ENCODE measurements at places on chromosomes 12 and 14.

GRCh38 chr12:104751120-104751519 is 207.0 kb downstream of the SLC41A2 start:
- DNase-seq: peak; percentile 9

DNA sequence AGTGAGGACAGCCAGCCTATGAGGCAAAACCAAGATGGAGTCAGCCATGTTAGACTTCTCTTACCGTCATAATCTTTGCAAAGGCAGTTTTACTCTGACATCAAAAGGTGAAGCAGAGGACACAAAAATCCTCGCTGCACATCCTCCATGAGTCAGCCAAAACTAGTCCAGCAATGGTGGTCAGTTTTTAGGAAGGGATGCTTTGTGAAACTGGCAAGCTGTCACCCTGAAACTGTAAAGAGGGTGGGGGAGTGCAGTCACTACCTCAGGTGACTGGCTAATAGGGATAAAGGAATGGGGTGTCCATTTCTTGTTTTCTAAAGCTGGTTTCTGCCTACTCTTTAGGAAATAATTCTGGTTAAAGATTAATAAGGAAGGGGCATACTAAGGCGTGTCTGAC is 5.4 kb upstream of the CIPC start:
- no peak for DNase-seq

DNA sequence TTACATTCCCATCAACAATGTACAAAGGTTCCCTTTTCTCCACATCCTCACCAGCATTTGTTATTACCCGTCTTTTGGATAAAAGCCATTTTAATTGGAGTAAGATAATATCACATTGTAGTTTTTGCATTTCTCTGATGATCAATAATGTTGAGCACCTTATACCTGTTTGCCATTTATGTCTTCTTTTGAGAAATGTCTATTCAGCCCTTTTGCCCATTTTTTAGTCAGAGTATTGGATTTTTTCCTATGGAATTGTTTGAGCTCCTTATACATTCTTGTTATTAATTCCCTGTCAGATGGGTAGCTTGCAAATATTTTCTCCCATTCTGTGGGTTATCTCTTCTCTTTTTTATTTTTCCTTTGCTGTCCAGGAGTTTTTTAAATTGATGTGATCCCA is 10.7 kb upstream of the OR8S1 start:
- no peak for DNase-seq

DNA sequence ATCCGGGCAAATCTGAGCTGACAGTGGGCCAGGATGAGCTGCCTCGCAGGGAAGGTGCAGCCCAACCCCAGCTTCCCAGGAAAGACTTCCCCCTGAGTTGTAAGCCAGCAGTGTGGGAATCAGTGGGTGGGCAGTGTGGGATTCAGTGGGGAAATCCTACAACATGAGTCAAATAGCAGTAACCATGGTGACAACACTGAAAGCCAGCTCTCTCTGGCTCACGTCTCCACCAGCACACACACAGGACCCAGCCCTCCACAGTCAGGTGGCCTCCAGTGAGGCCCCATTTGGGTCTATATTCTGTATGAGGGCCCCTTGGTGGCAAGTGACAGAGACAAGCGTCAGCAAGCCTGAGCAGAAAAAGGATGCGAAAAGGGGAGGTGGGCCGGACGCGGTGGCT is 6.0 kb upstream of the LGALS3 start:
- peak; percentile 57 for DNase-seq

DNA sequence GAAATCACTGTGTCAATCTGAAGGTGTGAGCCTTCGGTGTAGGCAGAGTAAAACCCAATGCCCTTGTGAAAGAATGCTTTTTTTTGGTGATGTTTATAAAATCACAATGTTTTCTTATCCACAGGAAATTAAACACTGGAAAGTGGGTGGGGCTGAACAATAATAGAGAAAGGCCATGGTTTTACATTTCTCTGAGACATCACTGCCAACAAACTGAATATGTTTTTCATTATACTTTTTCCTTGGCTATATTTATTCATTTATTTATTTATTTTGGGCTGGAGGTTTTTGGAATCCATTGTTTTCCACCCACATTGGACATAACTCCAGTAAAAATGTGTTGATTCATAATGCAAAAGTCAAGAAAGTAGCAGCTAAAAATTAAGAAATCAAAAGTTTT is 16.9 kb downstream of the LRRK2 start:
- DNase-seq: no peak

GRCh38 chr12:53985994-53986685 is 1.2 kb downstream of the HOXC10 start:
- no peak for DNase-seq

DNA sequence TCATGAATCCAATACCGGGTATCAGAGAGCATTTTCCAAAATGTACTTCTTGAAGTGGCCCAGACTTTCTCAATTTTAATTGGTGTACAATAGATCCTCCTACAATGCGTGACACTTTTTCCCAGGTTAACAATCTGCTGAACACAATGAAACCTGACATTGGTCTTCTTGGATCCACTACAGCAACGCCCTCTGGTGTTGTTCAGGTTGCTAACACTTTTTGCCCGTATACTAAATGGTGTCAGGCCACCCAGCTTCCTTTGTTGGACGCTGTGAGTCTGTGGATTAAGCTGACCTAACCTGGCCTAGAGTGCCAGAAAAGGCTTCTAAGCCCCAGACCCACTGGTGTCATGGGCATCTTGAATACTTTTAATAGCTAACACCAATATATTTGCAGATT is 89.2 kb downstream of the KCNK10 start:
- DNase-seq: no peak

- DNase-seq: no peak
Observed at GRCh38 chr14:64186231-64187129, 107.7 kb downstream of the ESR2 start.

DNA sequence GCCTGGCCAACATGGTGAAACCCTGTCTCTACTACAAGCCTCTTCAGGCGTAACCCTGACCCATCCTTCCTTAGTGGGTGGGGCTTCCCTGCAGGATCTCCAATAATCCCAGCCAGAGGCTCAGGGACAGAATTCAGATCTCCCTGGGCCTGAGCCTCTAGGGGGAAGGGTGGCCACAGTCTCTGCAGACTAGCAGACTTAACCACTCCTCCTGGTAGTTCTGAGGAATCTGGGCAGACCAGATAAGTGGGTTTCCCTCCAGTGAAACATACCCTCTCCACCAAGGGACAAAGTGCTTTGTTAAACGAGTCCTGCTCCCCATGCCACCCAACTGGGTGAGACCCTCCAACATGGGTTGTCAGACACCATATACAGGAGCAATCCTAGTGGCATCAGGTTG is 36.6 kb upstream of the TRIM9 start:
- DNase-seq: no peak

DNA sequence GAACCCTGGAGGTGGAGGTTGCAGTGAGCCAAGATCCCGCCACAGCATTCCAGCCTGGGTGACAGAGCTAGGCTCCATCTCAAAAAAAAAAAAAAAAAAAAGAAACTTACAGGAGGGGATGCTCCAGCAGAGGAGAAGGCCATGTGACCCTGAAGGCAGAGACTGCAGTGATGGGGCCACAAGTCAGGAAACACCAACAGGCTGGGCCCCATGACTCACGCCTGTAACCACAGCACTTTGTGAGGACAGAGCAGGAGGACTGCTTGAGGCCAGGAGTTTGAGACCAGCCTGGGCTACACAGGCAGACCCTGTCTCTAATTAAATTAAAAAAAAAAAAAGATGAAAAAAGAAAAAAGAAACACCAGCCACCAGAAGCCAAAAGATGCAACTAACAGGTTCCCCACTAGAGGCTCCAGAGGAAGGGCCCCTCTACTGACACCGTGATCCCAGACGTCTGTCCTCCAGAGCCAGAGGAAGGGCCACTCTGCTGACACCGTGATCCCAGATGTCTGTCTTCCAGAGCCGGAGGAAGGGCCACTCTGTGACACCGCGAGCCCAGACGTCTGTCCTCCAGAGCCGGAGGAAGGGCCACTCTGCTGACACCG is 9.1 kb upstream of the GLT1D1 start:
- no peak for DNase-seq

- no peak for DNase-seq
Observed at GRCh38 chr12:121026274-121027045, 10.2 kb upstream of the C12orf43 start.

DNA sequence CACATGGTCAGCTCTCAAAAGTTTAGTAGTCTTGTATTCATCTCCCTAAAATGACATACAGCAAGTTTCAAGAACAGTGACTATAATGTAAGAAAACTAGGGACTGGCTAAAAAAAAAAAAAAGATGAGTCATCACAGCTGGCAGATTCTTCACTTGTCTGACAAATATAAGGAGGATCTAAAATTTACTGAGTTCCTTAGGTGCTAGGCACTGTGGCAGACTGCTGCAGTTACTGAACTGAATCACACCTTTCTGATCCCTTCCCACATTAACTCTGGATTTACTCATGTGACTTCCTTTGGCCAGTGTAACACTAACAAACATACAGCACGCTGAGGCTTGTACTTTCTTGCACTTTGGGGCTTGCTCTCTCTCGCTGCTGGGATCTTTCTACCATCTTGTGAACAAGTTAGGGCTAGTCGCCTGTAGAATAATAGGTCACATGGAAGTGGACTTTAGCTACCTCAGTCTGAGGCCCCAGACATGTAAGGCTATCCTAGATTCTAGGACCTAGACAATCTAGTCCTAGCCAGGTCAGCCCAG is 32.1 kb downstream of the BAZ1A start:
- DNase-seq: no peak

DNA sequence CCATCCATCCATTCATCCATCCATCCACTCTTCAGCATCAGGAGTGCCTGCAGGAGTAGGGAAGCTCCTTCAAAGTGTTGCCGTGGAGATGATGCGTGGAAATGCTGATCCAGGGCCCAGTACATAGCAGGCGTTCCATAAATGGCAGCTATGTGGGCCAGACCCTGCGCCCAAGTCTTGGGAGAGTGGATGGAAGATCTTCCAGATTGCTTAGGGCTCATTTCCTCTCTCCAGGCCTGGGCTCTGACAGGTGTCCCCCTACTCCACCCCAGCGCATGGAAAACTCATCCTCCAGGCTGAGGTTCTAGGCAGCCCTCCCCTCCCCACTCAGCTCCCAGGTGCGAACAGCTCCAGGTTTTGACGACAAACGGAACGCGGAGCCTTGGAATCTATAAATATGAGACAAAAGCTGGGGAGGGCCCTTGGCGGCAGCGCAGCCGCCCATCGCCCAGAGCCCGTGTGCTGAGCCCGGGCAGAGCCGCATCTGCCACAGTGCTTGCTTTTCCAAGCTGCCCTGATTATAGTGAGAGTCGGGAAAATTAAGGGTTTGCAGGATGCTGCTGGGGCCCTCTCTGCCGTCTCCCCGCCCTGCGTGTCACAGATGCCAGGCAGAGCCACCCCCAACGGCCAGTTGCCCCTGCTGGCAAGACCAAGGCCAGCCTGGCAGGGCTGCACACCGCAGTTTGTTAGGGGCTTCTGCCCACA is 1.6 kb downstream of the BEGAIN start:
- DNase-seq: peak; percentile 47

DNA sequence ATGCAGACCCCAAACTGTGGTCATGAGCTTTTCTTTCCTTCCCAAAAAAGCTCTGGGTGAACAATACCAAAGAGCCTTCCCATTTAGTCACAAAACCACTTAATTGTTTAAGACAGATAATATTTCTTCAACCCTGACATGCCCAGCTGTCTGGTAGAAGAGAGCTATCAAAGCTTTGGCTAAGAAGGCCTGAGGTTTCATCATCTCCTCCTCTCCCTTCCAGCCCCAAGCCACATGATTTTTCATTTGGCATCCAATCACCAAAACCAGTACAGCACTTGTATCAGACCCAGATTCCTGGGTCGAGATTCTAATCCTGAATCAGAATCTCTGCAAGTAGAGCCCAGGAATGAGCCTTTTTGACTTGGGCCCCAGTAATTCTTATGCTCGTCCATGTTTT is 199.6 kb upstream of the TMEM260 start:
- no peak for DNase-seq

DNA sequence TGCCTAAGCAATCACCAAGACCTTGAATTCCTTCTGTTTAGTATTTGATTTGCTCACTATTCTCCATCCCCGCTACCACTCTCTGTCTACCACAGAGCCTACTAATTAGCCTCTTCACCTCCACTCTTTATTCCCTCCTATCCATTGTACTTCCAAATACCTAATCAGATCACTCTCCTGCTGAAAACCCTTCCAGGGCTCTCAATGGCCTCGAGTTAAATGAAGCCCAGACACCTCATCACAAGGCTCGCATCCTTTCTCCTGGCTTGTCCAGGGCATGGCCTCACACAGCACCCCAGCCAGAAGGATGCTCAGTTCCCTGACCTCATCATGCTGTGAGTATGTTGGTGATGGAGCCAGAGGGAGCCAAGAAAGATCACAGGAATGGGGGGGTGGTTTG is 71.4 kb upstream of the PRMT8 start:
- DNase-seq: no peak

- DNase-seq: no peak
Observed at GRCh38 chr12:44385964-44386363, 490.2 kb downstream of the NELL2 start.

GRCh38 chr14:85487215-85487614 is 42.7 kb upstream of the FLRT2 start:
- DNase-seq: no peak

- no peak for DNase-seq
Observed at GRCh38 chr12:23750923-23751322, 198.5 kb downstream of the SOX5 start.

DNA sequence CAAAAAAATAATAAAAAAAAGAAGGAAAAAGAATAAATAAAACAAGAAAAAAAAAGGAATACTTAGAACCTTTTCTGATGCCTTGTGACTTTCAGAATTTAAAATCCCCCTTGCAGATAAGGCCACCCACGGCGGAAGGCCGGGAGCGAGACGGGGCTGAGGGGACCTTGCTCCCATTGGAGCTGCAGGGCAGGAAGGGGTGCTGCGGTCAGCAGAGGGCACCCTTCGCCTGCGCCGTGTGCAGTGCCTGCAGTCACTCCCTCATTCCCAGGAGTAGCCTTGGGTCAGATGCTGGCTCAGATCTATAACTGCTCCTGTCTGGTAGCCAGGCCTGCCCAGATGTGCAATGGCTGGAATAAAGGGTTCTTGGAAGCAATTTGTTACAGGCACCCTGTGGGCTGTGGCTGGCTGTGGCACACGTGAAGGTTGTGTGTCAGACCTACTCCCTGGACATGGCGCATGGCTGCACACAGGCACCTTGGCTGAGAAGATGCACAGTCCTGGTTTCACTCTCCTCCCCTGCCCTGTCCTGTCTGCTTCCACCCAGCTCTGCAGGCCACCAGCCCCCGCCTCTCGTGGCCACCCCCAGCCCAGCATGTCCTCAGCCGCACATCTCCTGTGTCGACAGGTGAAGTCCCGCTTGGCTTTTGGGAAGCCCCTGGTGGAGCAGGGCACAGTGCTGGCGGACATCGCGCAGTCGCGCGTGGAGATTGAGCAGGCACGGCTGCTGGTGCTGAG is 13.4 kb upstream of the ALDH2 start:
- peak; percentile 61 for DNase-seq

GRCh38 chr12:67937822-67938221 is 51.4 kb upstream of the IFNG-AS1 start:
- no peak for DNase-seq

DNA sequence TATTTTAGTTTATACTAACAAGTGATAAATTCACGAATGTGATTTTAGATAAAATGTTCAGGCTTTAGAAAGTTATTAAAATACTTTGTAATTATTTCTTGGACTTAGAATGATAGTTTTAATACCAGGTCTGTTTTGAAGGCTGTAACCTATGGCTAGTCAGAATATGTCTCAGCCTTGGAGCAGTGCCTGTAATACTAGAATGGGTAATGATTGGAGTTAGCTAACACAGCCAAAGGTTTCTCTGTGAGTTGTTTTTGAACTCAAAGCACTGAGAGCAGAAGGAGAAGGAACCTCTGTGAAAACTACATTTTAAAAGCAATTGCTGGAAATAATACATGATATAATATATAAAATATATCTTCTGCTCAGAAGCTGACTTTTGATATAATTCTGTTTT is 110.1 kb downstream of the TMEM117 start:
- DNase-seq: no peak

- DNase-seq: no peak
Observed at GRCh38 chr12:47066278-47067025, 13.0 kb upstream of the PCED1B start.
